Common myeloid progenitor, CD34-positive (primary cell): ENCODE measurements at places on chromosomes 4 and X.

DNA sequence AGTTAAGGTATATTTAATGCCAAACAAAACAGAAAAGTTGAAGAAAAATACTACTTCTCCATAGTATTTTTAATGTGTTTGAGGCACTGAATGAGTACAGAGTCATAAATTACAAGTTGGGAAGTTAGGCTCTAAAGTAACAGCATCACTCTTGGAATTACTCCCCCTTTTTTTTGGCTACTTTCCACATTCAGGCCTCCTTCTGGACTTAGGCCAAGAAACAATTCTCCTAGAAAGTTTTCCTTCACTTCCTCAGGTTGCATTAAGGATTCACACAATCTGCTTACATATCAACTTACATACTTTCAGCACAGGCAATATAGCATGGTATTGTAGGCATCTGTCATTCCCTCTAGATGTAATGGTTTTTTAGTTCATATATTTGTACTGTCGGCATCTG, 52.1 kb downstream of the TMEM165 start:
- no peak for DNase-seq

DNA sequence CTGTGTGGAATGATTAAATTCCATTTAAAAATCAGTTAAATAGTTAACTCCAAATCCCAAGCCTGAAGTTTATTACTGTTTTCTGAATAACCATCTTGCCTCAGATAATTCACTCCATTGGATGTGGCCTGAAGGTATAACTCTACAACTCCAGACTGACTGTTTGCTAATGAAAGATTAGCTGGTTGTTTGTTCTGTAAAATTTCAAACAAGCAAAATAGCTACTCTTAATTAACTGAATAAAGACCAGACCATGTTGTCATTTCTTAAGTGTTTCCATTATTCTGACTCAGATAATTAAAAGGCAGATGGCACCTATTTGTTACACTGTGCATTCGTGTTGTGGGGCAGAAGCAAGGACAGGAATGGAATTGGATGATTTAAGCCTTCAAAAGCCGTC, 78.5 kb upstream of the DDIT4L start:
- no peak for DNase-seq

DNA sequence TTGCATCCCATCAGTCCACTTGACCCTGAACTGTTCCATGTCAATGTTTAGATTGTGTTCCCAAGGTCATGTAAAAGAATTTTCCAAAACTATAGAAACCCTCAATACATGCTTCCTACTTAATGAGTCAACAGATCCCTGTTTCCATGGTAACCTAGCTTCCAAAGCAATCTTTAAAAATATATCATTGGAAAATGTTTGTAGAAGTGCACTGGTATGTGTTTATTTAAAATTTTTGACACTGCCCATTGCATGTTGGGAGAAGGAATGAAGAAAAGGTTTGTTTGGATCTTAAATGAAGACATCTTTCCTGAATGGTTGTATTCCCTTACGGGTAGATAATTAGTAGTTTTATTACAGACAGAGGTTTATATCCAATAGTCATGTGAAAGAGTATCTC, 345.3 kb downstream of the GABRG1 start:
- no peak for DNase-seq

GRCh38 chr4:2044119-2044485, 15.0 kb upstream of the NAT8L start:
- DNase-seq, result no peak
